ENCODE measurements at places on chromosomes 1 and 21. TPM values are rescaled to one million over a fixed set of nuclear protein-coding genes. Genes with fewer than 3 reads are reported as not detected.

SNX7 gene
- 85.6 TPM for total RNA-seq

OR2T33 gene
- total RNA-seq, result not detected

VHLL gene
- total RNA-seq, result not detected

AMY1A gene
- not detected for total RNA-seq

NFIA gene
- total RNA-seq, result 2.4 TPM

LCE3D gene
- total RNA-seq, result not detected

PLEKHA6 gene
- total RNA-seq, result 0.32 TPM

DCDC2B gene
- total RNA-seq, result not detected

C4BPB gene
- total RNA-seq, result 0.24 TPM
